ENCODE measurements at places on chromosomes 4 and X.

GRCh38 chr4:124432500-124432899 is 280.0 kb downstream of the ANKRD50 start:
- peak; percentile 27 for DNase-seq

- DNase-seq = no peak
Measured at GRCh38 chr4:23009093-23009492, 316.4 kb downstream of the GBA3 start.

DNA sequence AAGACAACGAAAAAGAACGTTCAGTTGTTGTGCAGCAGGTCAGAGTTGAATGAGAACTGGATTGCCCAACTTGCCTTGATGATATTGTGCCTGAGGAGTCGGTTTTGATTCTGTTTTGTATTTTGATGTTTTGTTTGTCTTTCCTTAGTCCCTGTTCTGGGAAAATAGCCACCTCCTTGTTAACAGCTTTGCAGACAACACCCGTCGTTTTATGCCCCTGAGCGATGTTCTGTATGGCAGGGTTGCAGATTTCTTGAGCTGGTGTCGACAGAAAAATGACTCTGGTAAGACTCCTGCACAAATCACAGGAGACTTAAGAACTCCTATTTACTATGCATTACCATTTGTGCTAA is 4.5 kb downstream of the BST1 start:
- DNase-seq = no peak

DNA sequence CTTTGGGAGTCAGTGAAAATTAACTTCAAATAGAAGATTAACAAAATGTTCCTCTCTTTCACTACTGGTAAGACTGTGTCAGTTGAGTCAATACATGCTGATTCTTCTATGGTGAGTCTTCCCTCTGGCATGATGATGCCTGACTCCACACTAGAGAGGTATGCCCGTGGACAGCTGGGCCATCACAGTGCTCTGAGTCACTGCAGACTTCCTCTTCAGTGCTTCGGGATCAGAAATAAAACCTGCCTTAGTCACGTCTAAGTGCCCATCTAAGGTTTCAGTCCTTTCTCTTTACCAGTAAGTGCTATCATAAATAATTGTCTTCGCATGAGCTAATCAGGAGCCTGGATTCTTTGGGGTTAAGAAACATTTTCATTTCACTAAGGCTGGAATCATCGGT is 1.6 kb upstream of the ASB5 start:
- DNase-seq = peak; percentile 100

- peak; percentile 53 for DNase-seq
Measured at GRCh38 chr4:183636923-183637322, 22.1 kb downstream of the RWDD4 start.

- DNase-seq = no peak
Measured at GRCh38 chrX:18698737-18699650, 8.5 kb upstream of the PPEF1 start.

DNA sequence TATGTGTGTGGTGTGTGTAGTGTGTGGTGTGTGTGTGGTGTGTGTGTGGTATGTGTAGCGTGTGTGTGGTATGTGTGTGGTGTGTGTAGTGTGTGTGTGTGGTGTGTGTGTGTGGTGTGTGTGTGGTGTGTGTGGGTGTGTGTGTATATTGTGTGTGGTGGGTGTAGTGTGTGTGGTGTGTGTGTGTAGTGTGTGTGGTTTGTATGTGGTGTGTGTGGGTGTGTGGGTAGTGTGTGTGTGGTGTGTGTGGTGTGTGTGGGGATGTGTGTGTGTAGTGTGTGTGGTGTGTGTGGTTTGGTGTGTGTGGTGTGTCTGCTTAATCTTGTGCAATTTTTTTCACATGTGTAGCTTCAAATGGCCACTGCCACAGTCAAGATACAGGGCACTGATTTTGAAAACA is 94.5 kb downstream of the CPZ start:
- no peak for DNase-seq

- no peak for DNase-seq
Measured at GRCh38 chr4:168600796-168601583, 104.1 kb downstream of the PALLD start.

DNA sequence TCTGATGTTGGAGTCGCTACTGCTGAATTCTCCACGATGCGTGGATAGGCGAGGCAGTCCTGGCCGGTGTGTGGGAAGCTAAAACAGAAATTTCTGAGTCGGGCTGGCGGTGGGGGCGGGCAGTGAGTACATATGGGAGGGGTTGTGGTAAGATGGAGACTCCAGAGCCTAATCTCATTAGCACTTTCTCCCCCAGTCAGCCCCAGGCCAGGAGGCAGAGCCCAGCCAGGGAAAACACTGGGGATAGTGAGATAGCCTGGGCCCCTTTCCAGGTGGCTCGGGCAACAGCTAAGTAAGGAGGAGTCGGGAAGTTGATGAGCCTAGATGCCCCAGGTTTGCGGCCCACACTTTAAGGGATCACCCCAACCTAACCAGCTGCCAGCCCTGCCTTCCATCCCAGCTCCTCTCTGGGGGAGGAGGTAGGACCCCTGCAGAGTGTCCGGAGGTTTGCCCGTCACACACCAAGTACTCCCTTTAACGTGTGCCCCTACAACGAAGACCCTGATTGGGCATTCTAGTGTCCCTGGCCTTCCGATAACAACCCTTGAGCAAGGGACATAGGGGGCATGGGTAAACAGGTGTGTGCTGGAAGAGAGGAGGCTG is 2.4 kb upstream of the LOC101059915 start:
- DNase-seq = no peak

- no peak for DNase-seq
Measured at GRCh38 chrX:16138108-16138427, 14.7 kb downstream of the GRPR start.

DNA sequence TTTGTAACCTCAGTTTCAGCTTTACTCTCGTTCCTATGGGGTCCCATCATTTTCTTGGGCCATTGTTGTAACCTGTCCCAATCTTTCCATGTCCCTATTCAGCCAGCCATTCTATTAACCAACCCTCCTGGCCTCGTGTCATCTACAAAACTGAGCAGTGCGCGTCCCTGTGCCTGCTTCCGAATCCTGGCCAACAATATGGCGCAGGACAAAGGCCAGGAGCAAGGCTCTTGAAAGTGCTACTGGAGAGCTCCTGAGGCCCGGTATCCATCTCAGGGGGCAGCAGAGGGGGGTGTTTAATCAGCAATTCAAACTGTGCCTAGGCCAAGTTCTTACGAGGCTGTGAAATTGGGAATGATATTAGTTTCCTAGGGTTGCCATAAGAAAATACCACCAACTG is 41.2 kb upstream of the APLN start:
- DNase-seq = no peak

DNA sequence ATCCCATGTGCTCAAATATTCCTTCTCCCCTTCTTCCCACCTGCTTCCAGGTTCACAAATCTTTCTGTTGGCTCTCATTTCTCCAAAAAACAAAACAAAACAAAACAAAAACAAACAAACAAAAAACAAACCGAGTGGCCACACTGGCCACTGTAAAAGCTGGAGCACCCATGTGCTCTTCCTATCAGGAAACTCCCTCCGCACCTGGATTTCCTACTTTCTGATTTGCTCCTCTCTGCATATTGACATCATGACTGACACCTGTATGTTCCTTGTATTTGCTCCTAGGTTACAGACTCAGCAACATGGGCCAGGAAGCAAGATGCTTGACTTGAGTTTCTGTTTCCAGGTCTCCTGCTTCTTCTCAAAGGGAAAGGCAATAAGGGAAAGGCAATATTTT is 258.8 kb downstream of the GPC3 start:
- no peak for DNase-seq

GRCh38 chr4:149441338-149441737 is 374.3 kb downstream of the IQCM start:
- peak; percentile 16 for DNase-seq

GRCh38 chr4:26557164-26557563 is 26.7 kb upstream of the TBC1D19 start:
- peak; percentile 95 for DNase-seq

DNA sequence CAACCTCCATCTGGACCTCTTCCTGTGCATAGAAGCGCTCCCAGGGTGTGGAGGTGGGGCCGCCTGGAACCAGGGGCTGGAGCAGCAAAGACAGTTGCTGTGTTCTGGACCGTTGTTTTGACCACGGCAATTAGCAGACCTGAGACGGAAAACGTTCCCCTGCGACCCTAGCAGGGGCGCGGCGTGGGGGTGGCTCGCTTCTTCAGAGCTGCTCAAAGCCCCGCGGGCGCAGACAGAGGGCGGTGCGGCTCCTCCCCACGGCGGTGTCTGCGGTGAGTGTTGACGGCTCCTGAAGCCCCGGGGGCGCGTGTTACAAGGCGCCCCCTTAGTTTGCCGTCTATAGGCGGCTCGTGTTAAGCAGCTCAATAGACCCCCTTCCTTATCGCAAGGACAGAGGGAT is 79.2 kb downstream of the TRIML1 start:
- DNase-seq = no peak

DNA sequence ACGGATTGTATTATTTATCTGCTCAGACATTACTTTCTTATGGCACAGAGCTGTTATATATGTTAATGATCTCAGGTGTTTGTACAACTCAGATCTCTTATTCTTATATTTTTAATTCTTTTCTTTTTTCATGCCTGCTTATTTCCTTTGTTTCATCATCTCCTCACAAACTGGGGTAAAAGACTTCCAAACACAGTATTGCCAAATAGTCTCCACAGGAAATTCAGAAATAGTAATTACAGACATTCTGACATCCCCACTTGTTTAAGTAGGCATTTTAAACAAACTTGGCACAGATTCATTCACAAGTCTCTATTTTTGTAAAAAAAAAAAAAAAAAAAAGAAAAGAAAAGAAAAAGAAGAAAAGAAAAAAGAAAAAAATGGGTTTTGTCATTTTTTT is 129.7 kb upstream of the USP38 start:
- DNase-seq = no peak

DNA sequence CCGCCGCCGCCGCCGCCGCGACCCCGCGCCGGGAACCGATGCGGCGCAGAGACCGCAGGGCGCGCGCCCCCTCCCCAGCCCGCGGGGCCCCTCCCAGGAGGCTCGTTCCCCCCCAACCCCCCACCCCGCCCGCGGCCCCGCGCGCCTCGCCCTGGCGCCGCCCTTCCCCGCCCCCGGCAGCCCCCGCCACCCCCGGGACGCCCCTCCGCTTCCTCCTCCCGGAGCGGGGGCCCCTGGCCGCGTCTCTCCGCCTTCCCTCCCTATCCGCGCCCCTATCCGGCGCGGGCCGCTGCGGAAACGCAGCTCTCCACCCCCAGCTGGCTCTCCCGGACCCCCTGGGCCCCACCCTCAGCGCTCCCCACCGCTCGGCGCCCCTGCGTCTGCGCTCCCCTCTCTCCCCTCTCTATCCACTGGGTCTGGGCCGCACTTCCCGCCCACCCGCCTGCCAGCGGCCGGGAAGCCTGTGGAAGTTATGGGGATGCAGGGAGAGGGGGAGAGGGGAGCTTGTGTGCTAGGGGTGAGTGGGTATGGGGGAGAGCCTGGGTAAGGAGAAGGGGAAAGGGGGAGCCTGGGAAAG is at the start of gene TMEM271:
TMEM271 (minus strand) TSS at position 51 of the 577 bp plus-strand sequence. CDS start 233 bp downstream, outside the sequence.
- DNase-seq = no peak

- DNase-seq = no peak
Measured at GRCh38 chrX:48538641-48539344, 721 bp upstream of the TBC1D25 start.

- no peak for DNase-seq
Measured at GRCh38 chr4:1177274-1178141, 5.1 kb upstream of the SPON2 start.

- no peak for DNase-seq
Measured at GRCh38 chrX:41276661-41277506, 57.1 kb upstream of the DDX3X start.

GRCh38 chrX:133541021-133541420 is 125.7 kb upstream of the GPC4 start:
- DNase-seq = no peak

GRCh38 chr4:6663596-6664393 is 23.3 kb downstream of the MRFAP1 start:
- DNase-seq = no peak

DNA sequence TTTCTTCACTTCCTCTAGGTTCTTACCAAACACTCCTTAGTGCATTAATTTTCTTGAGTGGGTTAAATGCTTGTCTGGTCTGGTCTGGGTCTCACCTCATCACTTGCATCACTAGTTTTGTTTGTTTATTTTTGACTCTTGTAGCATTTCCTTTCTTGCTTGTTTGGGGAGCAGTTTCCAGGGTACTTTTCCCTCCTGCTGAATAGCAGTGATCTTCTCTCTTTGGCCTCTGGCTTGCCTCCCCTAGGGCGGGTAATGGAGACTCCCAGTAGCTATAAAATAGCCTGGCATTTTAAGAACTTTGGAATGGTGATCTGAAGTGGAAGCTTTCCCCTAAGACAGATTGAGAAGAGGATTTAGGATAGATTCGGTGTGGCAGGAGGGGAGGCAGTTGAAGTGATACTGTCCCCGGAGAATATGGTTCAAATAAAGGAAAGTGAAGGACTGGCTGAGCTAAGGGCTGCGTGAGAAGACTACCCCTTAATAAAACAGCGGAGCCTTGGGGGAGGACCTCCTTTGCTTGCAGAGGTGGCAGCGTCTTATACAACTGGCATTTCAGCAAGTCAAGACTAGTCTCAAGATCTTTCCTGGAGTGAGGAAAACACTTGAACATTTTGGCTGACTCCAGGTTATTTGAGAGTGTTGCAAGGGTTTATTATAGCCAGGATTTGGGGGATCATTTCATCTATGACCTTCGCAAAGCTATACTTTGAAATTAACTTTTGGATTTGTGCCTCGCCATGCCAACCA is 190.6 kb downstream of the FRAS1 start:
- DNase-seq = no peak

DNA sequence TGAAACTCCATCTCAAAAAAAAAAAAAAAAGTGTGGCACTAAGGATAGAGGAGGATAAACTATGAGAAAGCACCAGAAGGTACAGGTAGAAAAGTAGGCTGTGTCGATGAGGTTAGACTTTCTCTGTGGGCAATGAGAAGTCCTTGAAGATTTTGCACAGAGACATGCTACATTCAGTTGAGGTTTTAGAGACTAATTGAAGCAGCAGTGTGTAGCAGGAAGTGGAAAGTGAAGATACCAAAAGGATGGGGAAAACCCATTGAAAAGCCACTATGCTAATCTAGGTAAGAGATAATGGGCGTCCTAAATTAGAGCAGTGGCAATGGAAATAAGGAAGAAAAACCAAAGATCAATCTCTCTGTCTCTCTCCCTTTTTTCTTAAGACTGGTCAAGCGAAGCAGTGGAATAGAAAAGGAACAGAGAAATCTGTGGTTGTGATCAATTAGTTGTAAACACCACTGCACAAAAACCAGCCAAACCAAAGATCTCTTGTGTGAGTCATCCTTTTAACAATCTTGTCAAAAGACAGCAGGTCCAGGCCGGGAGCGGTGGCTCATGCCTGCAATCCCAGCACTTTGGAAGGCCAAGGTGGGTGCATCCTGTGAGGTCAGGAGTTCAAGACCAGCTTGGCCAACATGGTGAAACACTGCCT is 3.5 kb downstream of the SPINK2 start:
- no peak for DNase-seq

DNA sequence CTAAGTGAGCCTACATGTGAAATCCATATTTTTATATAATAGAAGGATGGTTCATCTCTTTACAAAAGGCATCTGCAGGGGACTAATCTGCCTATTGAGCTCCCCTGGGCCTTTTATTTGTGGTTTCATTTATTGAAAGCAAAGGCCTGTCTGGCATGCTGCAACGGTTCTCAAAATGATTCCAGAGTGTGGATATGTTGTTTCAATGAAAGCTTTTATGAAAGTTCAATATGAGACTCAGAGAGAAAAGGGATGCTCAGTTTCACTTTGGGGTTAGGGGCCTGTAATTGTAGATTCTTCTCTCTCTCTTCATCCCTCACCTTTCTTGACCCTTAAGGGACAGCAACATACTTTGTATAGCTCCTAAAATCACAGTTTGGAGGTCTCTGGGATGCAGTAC is 204.2 kb upstream of the CASK start:
- DNase-seq = no peak
